ENCODE measurements at places on chromosomes 6 and 20. TPM values are rescaled to one million over a fixed set of nuclear protein-coding genes. Genes with fewer than 3 reads are reported as not detected.

The SIGLEC1 gene
- total RNA-seq = 2.2 TPM

The NQO2 gene
- total RNA-seq = 46.7 TPM

The TRIM10 gene
- total RNA-seq = not detected

The PRR18 gene
- not detected for total RNA-seq

The SRMS gene
- total RNA-seq = not detected

The SLC22A1 gene
- total RNA-seq = 0.78 TPM

The GRM4 gene
- total RNA-seq = not detected

The DLK2 gene
- not detected for total RNA-seq

The CUTA gene
- 70.2 TPM for total RNA-seq

The TNNC2 gene
- 2,969 TPM for total RNA-seq

The SSTR4 gene
- not detected for total RNA-seq

The PLN gene
- total RNA-seq = 191 TPM

The HSPA12B gene
- total RNA-seq = 3.7 TPM

The NKAIN4 gene
- total RNA-seq = not detected

The MAP3K7 gene
- total RNA-seq = 27.2 TPM

The PAQR8 gene
- 0.61 TPM for total RNA-seq

The CST4 gene
- total RNA-seq = not detected

The C20orf204 gene
- total RNA-seq = 0.33 TPM

The PSORS1C1 gene
- not detected for total RNA-seq

The RFX6 gene
- total RNA-seq = not detected

The TTK gene
- total RNA-seq = 0.24 TPM

The PAK5 gene
- not detected for total RNA-seq

The SLC4A11 gene
- total RNA-seq = 3.3 TPM

The ADGRF1 gene
- total RNA-seq = not detected

The MYH7B gene
- 2.3 TPM for total RNA-seq

The TCP1 gene
- 135 TPM for total RNA-seq

The TFAP2A gene
- not detected for total RNA-seq

The SLC35D3 gene
- total RNA-seq = not detected

The UST gene
- total RNA-seq = 3.0 TPM

The C6orf62 gene
- total RNA-seq = 34.5 TPM

The HSD17B8 gene
- 17.4 TPM for total RNA-seq

The SMIM8 gene
- 4.7 TPM for total RNA-seq

The HLA-E gene
- 135 TPM for total RNA-seq

The TINAG gene
- not detected for total RNA-seq

The OR2H2 gene
- not detected for total RNA-seq

The HRH3 gene
- total RNA-seq = not detected

The ZNF165 gene
- total RNA-seq = not detected

The GDAP1L1 gene
- total RNA-seq = not detected

The ZNF311 gene
- total RNA-seq = 0.11 TPM

The PRSS35 gene
- total RNA-seq = not detected

The SLC12A5 gene
- total RNA-seq = not detected

The WFDC5 gene
- not detected for total RNA-seq

The GPX5 gene
- total RNA-seq = not detected

The PPP1R16B gene
- total RNA-seq = 0.16 TPM

The MSH5 gene
- total RNA-seq = 1.6 TPM

The TMEM30A gene
- total RNA-seq = 44.4 TPM
